Prostate gland (tissue), 2 donors: ENCODE measurements at places on chromosomes 1 and 21.

DNA sequence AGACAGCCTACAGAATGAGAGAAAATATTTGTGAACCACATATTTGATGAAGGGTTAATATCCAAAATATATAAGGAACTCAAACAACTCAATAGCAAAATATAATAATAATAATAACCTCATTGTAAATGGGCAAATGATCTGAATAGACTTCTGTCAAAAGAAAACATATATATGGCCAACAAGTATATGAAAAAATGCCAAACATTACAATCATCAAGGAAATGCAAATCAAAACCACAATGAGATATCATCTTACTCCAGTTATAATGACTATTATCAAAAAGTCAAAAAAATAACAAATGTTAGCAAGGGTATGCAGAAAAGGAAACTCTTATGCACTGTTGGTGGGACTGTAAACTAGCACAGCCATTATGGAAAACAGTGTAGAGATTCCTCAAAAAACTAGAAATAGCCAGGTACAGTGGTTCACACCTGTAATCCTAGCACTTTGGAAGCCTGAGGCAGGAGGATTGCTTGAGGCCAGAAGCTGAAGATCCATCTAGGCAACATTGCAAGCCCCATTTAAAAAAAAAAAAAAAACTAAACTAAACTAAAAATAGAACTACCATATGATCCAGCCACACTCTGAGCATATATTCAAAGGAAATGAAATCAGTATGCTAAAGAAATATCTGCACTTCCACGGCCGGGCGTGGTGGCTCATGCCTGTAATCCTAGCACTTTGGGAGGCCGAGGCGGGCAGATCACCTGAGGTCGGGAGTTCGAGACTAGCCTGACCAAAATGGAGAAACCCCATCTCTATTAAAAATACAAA, 17.3 kb upstream of the TRIM67 start:
- no peak for DNase-seq

DNA sequence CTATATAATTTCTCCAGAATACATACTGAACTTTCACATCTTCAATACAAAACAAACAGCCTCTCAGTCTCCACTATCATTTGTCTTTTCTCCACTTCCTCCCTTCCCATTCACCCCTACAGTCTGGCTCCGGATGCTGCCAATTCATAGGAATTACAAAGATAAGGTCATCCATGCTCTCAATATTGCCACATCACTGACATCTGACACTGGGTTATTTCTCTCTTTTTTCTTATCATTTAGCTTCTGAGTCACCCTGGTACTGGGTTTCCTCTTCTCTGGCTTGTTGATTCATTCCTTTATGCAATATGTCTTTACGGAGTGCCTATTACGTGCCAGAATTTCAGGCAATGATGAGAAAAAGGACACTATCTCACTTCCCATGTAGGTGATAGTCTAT, 3.1 kb upstream of the SH3BP5L start:
- DNase-seq, result no peak

- peak; percentile 96 for DNase-seq
These were observed 122.1 kb downstream of the EDEM3 start for GRCh38 chr1:184632415-184633175.

- DNase-seq, result no peak
These were observed 418.2 kb upstream of the NFIA start for GRCh38 chr1:60664086-60664625.

GRCh38 chr1:18363436-18363835, 117.3 kb upstream of the KLHDC7A start:
- no peak for DNase-seq

DNA sequence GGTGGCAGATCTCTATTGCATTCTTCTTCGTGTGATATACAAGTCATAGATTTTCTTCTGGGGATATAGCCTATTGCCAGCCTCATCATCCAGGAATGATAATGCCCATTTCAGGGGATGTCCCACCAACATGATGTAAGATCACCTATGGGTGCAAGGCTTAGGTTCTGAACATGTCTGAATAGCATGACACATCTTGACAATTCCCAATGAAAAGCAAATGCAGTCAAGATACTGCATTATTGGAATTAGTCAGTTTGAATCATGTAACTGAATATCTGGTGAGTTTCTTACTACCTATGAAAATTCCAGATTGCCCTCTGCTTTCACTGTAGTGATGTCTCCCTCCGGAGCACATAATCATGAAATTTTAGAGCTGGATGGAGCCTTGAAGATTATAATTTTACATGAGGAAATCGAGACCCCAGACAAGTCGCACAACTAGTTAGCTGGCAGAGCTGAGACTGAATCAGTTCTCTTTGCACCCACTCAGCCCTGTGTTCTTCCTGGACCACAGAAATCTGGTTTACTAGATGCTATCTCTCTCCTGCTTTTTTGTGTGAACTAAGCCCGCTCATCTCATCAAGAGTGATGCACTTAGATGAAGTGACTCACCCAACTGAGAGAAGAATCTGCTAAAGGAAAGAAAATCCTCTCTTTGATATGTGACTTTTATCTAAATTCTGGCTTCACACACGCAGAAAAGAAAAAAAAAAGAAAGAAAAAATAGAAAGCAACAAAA, 65.0 kb downstream of the WDR64 start:
- no peak for DNase-seq

DNA sequence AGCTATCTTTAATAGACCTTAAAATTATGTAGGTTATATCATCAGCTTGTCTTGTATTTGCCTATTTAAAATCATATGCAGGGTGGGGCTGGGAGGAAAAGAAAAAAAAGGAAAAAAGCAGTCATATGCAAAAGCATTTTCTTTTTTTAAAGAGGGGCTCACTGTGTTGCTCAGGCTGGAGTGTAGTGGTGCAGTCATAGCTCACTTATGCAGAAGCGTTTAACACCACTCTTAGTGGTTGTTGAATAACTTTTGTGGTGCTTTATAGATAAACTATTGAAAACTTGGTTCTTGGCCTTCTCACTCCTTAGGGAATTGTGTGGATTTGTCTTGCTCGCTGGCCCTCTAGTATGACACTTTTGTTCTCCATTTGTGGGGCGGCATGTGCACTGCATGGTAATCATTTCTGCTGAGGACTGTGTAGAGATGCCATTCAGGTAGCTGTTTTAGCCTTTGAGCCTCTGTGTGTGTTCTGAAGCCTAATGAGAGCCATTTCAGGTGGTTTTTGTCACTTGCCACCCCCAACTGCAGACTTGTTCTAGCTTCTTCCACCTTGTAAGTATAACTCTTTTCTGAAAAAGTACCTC, 77.8 kb downstream of the KIF1B start:
- no peak for DNase-seq

- DNase-seq, result peak; percentile 2
These were observed 19.4 kb downstream of the COL6A1 start for GRCh38 chr21:46000731-46001641.

DNA sequence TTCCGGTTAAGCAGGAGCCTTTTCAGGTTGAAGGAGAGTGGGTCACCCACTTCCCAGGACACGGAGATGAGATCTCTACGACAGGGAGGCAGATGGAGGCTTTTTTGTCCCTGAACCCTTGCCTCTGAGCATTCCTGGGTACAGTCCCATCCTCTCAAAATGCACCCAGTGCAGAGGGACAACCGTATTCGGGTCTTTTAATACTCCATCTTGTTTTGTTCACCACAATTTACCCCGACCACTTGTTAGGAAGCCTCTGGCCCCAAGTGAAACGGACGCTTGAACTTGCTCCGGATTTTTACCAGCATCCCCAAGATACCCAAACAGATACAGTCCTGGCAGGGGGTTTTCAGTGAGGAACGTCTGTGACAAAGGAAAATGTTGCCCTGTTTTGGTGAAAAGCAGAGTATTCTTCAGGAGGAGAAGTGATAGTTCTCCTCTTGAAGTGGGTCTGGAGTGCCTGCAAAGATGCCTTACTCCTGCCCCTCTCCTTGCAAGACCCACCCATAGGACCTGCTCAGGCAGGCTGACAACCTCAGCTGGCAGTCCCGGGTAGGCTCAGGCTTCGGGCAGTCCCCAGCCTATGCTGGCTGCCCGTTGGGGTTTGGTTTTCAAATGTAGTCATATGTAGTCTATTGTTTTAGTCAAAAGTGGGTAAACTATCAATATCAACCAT, 669 bp upstream of the ARL8A start:
- no peak for DNase-seq

- no peak for DNase-seq
These were observed 23.9 kb upstream of the ITLN2 start for GRCh38 chr1:160978510-160978927.

DNA sequence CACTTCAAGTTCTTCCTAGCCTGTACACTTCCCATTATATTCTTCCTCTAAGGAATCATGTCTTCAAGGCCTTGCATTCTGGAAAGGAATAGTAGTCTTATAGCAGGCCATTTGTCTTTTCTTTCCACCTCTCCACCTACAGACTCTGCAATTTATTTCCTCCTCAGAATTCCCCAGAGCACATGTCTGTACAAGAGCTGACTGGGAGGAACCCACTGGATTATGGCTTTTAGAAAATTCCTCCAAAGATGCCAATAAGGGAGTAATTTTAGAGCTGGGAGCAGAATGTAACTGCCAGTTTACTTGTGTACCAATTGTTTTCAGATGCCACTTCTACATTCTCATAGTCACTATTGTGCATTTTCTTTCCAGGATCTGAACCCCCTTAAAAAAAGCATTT, 3.4 kb upstream of the PSMG1 start:
- DNase-seq, result no peak

DNA sequence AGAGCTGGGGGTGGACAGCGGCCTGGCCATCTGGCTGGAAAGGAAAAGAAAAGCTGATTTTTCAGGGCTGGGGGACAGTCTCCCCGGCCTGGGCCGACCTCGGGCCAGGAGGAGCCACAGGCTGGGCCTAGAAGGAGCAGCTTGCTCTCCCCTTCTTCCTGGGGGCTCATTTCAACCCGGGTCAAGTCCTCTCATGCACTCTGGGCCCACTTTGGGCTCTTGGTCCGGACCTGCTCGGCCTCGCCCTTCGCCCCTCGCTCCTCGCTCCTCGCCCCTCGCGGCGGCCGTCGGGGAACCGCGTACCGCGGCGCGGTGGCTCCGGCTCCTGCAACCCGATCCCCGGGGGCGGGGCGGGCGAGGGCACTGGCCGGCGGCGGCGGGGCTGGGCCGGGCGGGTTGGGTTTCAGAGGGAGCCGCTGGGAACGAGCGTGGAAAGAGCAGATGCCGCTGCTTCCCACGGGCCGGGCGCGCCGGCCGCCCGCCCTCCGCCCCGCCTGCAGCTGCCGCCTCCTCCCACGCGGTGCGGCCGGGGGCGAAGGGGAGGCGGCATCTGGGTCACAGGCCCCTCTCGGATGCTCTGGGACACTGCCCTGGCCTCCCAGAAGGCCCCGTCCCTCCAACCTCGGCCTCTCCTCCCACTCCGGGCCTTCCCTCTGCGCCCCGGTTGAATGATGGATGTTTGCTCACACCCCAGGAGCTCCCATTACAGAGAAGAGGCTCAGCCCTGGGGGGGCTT, 6.6 kb downstream of the HEYL start:
- peak; percentile 36 for DNase-seq

DNA sequence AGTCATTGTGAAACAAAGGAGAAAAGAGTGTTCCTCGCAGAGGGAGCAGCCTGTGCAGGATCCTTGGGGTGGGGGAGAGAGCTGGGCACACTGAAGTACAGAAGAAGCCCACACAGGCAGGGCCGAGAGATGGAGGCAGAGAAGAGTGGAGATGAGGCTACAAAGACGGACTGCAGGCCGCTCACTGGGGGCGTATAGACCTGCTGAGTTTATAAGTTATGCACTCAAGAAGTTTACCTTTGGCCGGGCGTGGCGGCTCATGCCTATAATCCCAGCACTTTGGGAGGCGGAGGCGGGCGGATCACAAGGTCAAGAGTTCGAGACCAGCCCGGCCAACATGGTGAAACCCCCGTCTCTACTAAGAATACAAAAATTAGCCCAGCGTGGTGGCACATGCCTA, 7.6 kb upstream of the SLAMF9 start:
- DNase-seq, result no peak

- DNase-seq, result no peak
These were observed 176.9 kb upstream of the DEPDC1 start for GRCh38 chr1:68673771-68674170.

GRCh38 chr1:185498207-185498606, 181.2 kb upstream of the IVNS1ABP start:
- DNase-seq, result no peak

DNA sequence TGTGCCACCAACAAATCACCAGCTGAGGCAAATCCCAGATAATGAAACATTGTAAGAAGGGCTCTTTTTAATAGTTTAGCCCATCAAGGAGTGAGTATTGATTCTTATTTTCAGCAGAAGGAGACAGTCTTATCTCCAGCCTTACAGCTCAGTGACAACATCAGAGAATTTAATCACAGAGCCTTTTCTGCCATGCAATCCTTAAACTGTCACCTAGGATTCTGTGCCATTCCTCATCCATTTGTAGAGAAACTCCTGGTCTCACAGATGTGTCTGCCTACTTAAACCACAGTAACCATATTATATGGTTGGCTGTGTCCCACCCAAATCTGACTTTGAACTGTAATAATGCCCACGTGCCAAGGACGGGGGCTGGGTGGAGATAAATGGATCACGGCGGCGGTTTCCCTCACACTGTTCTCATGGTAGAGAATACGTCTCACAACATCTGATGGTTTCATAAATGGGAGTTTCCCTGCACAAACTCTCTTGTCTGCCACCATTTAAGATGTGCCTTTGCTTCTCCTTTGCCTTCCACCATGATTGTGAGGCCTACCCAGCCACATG, 217.7 kb downstream of the RERE start:
- DNase-seq, result no peak

- DNase-seq, result no peak
These were observed 131.6 kb downstream of the GRIK1 start for GRCh38 chr21:29808153-29808552.

GRCh38 chr1:42118125-42118524, 35.1 kb upstream of the GUCA2B start:
- no peak for DNase-seq

- peak; percentile 95 for DNase-seq
These were observed 66.6 kb upstream of the LAPTM5 start for GRCh38 chr1:30823969-30824735.

DNA sequence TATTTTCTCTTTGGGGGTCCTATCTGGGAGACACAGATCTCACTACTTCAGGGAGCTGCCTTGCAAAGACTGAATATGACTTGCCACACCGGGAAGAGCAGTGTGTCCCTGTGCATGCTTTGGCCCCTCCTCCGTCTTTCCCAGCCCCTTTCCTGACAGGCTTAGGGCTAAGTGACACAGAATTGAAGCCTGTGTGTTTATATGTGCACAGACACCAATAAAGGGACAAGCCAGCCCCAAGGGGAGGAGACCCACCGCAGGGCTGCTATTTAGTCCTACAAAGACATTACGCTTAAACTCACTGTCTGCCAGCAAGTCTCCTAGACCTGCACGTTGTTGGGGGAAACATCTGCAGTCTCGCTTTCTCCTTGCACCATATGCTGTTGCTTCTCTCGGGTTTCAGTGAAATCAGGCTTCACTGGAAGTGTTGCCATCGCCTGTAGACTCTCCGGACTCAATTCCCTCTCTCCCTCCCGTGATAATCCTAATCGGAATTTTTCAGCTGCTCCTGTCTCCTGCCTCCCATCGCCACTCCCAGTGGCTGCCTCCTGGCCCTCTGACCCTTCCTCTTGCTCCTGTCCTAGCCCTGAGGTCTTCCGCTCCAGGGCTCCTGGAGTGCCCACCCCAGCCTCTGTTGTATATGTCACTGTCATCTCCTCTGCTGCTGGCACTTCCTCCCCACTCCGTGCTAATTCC, 58.5 kb upstream of the LRRC53 start:
- no peak for DNase-seq

GRCh38 chr1:182215764-182216163, 154.3 kb upstream of the ZNF648 start:
- DNase-seq, result no peak
